ENCODE measurements at places on chromosomes 5 and 9.

DNA sequence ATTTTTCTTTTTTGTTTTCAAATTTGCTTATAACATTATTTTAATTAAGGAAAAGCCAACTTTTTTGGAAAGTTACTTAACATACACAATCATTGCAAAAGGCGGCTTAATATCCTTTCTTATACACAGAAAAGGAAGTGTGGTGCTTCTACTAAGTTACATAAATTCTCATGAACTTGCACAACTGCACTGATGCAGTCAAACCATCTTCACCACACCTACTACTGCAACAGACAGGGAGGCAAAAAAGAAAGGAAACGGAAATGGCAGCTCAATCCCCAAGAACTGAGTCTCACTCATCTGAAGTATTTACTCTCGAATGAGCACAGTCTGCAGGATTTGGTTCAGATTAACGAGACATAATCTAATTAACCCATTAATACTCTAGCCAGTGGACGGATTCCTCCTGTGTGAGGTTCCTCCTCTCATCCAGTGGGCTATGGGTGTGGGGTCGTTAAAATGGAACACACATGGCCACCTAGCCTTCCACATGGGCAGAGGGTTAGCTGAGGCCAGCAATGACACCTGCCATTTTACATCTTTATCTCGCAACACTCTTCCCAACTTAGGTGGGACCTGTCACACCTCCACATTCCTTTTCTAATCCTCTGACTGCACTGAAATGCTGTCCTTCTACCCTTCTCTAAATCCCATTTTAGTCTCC is 30.0 kb downstream of the GOLM1 start:
- no peak for DNase-seq

DNA sequence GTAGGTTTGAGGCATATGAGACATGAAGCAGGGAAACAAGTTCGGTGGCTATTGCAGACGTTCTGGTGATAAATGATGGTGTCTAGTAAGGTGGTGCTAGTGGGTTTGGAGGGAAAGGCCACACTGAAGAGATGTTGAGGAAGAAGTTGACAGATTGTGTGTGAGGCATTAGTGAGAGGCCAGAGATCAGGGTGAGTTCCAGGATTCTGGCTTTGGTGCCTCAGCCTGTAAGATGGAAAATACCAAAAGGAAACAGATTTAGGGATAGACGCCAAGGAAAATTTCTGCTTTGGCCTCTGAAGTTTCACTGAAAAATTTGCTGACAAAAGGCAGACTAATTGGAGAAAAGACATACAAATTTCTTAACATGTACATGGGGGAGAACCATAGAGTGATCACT is 6.4 kb upstream of the PAIP1 start:
- no peak for DNase-seq

DNA sequence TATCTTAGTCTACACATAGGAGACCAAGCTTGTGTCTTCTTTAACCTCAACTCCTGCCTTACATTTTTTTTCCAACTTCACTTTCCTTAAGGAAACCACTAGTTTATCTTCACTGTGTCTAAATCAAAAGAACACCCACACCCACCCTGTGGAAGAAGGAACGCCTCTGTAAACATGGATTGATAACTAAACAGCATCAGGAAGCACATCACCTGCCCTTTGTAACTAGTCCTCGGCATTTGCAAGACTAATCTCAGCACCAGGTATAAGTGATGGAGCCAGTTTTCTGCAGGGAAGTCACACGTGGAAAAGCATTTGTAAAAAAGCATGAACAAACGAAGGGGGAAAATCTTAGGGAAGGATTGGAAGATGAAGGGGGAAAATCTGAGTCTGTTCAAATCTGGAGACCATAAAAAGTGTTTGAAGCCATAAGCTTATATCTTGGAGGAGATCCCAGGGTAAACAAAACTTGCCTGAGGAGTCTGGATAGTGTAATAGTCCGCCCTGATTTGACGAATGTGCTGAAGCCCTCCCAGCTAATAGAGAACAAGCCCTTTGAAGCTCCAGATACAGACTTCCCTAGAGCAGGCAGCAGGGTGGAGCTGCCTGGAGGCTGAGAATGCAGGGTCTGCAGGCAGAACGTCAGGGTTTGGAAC is 117.3 kb upstream of the LHFPL2 start:
- no peak for DNase-seq

DNA sequence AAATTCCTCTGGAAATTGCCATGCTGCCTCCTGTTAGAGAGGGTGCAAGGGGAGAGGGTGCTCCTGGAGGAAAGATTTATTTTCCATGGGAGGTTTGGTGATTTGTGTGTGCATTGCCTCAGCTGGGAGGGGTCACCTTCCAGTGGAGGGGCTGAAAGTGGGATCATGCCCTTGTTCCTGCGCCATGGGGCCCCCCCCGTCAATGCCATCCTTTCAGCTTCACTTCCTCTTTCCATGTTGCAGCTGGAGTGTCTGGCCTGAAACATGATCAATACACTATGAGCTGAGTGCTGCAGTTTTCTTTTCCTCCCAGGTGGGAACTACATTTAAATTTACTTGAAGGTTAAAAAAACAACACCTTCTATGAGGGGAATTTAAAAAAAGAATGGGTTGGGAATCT is 176.8 kb downstream of the MELK start:
- DNase-seq: no peak

- no peak for DNase-seq
Measured at GRCh38 chr9:82252116-82252515, 263.5 kb downstream of the SPATA31D1 start.

GRCh38 chr9:69740872-69741505 is 18.8 kb downstream of the PTAR1 start:
- DNase-seq: no peak

DNA sequence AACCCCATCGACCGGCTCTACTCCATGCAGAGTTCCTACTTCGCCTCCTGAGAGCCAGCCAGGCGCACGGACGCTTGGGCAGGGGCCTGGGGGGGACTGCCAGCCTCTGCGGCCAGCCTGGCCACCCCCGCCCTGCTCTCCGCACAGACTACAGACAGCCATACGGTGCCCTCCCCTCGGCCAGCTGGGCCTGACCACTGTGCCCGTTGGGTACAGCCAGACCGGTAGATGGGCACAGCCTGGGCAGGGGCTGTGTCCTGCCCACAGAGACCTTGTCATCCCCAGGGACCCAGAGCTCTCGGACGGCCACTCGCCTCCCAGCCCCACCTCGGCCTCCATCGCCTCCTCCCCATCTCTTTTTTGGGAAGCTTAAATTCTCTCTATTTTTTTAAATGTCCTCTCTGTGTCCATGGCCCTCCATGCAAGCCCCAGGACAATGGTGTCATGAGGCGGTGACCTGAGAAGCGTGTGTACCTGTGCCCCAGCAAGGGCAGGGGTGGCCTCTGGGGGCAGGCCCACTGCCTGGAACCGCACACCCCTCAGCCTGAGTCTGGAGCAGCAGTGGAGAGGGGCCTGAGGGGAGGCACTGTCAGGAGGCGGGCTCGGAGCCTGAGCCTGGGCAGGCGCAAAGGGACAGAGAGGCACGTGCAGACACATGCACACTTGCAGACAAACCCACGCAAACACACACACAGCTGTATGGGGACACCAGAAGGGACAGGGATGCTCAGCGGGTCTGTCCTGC is 82.8 kb downstream of the LMX1B start:
- peak; percentile 60 for DNase-seq

GRCh38 chr5:43893951-43894684 is 291.1 kb downstream of the NNT start:
- no peak for DNase-seq

- no peak for DNase-seq
Measured at GRCh38 chr9:130989891-130990290, 19.1 kb upstream of the LAMC3 start.
